NT2/D1 (cell line): ENCODE measurements at places on chromosomes 2 and 18.

- DNase-seq = no peak
These were observed 348.7 kb upstream of the HS6ST1 start for GRCh38 chr2:128667391-128667790.

- no peak for DNase-seq
These were observed 75.3 kb downstream of the CCDC148 start for GRCh38 chr2:158381205-158381604.

GRCh38 chr2:12720278-12720620 lies 3.5 kb downstream of the TRIB2 start:
- DNase-seq = no peak

GRCh38 chr2:134074619-134075018 lies 179.3 kb upstream of the MGAT5 start:
- no peak for DNase-seq

- DNase-seq = no peak
These were observed 151.2 kb downstream of the STK39 start for GRCh38 chr2:168096158-168096557.

DNA sequence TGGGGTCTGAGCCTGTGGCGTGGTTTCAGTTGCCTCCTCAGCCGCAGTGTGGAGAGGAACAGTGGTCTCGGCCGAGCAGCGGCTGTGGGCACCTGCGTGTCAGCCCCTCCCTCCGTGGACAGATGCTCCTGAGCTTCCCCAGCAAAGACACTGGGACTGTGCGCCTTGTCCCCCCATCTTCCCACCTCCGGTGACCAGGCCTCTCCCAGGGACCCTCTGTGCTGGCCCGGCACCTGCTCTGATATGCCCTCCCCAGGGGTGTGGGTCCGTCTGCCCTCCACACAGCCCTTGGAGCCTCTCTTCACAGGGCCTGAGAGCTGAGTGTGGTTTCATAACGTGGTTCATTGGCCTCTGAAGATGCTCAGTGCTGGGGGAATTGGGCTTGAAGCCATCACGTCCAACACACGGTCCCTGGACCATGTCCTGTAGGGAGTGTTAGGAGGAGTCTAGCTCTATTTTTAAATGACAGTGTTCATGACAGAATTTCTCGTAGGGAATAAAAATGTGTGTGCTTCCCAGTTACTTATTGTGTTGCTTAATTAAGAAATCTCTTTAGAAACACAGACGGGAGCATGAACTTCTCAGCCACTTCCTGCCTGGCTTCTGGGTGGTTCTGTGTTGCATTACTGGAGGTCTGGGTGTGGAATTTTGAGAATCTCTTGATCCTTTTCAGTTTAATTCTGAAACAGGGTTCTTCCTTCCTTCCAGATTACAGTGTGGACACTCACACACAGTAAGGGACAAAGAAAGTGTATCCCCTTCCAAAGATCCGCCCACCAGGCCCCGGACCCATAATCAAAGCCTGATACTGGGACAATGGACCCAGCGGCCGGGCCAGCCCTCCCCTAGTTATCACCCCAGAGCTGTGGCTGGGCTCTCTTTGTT lies 110.7 kb downstream of the NFATC1 start:
- DNase-seq = no peak

DNA sequence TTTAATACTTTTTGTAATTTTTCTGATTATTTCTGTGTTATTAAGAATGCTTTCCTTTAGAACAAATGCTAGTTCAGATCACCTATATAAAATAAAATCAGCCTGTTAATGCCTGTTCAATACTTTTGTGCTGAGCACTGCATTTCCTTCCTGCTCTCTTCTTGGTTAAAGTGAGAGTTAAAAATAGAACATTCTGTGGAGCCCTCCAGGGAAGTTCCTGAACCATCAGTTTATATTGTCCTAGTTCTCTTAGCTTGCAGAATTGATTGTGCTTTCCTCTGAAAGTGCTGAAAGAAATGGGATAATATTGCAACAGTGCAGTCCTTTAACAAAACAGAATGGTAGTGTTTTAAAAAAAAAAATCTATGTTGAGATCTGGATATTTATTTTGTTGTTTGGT lies 74.6 kb upstream of the UBXN4 start:
- DNase-seq = no peak

DNA sequence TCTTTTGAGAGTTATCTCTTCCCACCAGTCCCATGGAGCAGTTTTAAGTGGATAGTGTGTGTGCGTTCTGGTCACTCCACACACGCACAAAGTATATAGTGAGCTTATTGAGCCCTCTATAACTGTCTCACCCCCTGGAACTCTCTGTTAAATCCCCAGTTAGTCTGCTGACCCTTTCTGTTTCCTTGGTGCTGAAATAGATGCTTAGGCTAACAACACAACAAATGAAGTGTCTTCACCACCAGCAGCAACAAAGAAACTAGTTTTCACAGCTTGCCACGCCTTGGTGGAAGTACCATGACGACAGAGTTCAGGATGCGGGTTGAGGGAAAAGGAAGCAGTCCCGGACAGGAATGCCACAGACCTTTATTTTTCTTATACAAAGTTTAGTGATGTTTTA lies 203.5 kb upstream of the TMEFF2 start:
- DNase-seq = no peak

DNA sequence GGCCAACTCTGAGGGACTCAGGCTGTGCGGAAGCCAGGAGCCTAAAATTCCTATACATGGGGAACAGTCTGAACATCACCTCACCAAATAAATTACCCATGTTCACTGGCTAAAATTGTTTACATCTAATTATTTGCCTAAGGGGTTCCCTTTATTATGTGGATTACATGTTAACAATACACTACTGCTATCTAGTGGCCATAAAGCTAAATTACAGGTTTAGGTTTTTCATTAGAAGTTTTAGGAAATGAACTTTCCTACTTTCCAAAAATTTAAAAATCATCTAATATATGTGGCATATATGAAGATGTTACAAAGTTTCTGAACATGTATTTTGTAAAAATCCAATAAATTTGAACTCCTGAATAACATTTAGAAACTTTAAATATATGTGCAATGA lies 40.3 kb downstream of the PLA2R1 start:
- no peak for DNase-seq

DNA sequence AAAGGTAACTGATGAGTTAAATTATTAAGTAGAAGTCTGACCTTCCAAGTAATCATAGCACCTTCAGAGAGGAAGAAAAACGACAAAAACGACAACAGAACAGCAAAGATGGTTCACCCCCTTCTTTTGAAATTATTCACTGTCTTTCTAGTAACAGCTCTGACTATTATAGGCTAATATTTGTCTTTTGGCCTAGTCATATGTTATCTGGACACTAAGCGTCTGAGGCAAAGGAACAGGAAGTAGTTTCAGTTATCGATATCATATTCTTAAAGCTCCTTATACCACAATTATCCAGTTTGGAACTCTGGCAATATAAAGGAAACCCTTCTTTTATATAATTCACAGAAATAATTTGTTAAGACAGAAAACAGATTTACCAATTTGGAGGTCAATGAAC lies 27.6 kb upstream of the SLC40A1 start:
- DNase-seq = no peak

DNA sequence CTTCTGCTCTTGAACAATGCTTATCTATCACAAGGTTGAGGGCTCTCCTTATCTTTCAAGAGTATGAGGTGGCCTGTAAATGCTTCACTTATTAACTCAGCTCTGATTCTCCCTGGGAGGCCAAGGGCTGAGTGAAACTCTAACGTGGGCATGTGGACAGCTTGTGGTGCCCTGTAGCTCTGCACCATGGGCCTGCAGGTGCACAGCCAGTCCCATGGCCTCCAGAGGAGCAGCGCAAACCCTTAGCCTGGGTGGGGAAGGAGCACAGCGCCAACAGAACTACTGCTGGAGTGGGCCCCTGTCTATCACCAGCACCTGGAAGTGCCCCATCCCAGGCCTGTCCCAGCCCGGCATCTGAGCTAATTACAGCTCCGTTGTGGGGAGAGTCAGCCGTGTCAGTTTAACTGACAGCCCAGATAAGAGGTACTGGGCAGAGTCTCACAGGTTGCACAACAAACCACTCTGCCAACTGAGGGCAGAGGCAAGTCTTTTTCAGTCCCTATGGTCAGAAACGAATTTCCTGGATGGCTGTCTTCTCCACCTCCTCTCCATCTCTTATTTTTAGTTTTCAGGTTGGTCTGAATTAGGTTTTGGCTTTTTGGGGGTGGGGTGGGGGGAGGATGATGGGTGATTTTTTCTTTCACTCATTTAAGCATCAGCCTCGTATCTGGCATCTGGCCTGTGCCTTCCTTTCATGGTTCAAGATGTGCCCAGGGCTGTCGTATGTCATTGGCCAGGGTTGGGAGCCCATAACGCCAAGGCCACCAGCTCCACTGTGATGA lies 219.5 kb downstream of the BCL2 start:
- no peak for DNase-seq

DNA sequence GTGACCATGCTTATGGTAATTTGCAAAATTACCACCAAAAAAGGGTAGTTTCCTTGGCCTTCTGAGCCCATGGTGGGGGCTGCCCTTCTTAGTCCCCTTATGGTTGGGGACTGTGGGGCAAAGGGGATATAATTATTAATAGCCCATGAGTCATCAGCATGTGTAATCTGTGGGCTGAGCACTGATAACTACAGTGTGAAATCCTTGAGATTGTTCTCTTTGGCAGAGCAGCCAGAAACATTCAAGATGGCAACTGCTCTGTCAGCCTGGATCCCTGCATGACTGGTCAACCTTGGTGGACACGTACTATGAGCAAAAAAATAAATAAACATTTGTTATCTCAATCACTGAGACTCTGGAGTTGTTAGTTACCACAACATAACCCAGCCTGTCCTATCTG lies 61.3 kb downstream of the MGAT4A start:
- no peak for DNase-seq

DNA sequence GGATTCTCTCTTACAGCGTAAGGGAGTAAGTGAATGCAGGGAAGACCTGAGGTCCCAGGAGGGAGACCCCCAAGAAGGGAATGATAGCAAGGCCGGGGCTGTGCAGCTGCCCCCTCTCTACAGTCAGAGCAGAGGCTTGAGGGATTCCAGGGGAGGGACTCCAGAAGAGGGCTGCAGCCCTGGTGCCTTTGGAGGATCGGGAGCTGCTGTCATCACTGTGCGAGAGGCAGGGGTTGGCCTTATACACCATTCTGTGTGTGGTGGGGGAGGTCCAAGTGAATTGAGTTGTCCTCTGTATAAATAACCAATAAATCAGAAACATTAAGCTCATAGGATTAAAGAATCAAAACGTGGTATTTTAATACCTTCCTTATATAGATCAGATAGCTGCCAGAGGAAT lies 114.9 kb downstream of the GLI2 start:
- no peak for DNase-seq

DNA sequence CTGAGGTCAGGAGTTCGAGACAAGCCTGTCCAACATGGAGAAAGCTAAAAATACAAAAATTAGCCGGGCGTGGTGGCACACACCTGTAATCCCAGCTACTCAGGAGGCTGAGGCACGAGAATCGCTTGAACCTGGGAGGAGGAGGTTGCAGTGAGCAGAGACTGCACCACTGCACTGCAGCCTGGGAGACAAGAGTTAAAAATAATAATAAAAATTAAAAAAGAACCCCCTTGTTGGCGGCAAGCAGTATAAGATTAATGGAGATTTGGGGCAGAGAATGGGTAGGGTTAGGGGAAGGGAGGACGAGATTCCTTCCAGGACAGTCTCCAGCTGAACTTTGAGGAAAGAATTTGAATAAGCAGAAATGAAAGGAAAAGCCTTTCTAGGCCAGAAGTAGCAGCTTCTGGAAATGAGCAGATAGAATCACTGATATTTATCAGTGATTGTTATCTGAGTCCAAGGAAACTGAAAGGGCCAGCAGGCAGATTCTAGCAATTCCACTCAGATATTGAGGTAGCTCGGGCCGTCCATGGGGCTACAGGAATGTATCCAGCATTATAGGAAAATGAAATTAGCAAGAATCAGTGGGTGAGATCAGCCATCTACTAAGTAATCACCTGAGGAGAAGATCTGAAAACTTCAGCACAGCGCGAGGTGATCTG lies 7.0 kb upstream of the MYCN start:
- no peak for DNase-seq

GRCh38 chr2:64359892-64360657 lies 93.9 kb upstream of the LGALSL start:
- no peak for DNase-seq

- DNase-seq = no peak
These were observed 20.1 kb downstream of the ASAP2 start for GRCh38 chr2:9226458-9227380.
